Lung (tissue), 17 donors: ENCODE measurements at places on chromosomes 12 and 14. TPM values are rescaled to one million over a fixed set of nuclear protein-coding genes. Genes with fewer than 3 reads are reported as not detected.

- no peaks in the 10 kb centered on the region for H3K27me3 ChIP-seq
- H3K4me3 ChIP-seq = no peak overlapping the region
- DNase-seq = no peak
- H3K36me3 ChIP-seq = no peaks in the 10 kb centered on the region
- H3K27ac ChIP-seq = no peak overlapping the region
Observed at GRCh38 chr14:61531465-61532122, 163.7 kb upstream of the HIF1A start.

DNA sequence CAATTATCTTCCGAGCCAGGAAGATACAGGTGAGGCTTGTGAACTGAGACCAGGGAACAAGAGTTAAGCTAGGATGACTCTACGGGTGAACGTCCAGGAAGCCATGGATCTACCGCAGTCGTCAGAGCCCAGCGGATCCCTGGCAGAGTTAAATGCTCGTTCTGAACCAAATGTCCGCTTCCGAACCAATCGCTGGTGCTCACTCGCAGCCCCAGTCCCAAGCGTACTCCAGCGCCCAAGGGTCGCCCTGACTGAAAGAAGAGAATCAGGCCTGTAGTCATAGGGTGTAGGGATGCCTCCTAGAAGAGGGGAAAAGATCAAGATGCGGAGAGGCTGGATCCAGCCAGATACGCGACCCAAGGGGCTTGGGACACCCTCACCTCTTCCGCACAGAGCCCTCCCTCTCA is 283 bp downstream of the VIPAS39 start:
- H3K36me3 ChIP-seq = peaks cover 25% of the 10 kb centered on the region
- H3K27ac ChIP-seq = peak overlapping the region; percentile 83
- no peaks in the 10 kb centered on the region for H3K27me3 ChIP-seq
- peak overlapping the region; percentile 77 for H3K4me3 ChIP-seq

The NUAK1 gene
- total RNA-seq = 14.1 TPM

GRCh38 chr14:22849212-22849819 is 12.9 kb downstream of the MMP14 start:
- H3K4me1 ChIP-seq = peaks cover 68% of the 10 kb centered on the region
- no peaks in the 10 kb centered on the region for H3K27me3 ChIP-seq
- peaks cover 18% of the 10 kb centered on the region for H3K36me3 ChIP-seq
- no peak overlapping the region for H3K4me3 ChIP-seq
- H3K27ac ChIP-seq = peak overlapping the region; percentile 79

- no peak overlapping the region for H3K4me3 ChIP-seq
- H3K36me3 ChIP-seq = no peaks in the 10 kb centered on the region
- H3K27ac ChIP-seq = no peak overlapping the region
- DNase-seq = no peak
- peaks cover 29% of the 10 kb centered on the region for H3K4me1 ChIP-seq
Observed at GRCh38 chr12:108611884-108612415, 14.1 kb upstream of the TMEM119 start.

DNA sequence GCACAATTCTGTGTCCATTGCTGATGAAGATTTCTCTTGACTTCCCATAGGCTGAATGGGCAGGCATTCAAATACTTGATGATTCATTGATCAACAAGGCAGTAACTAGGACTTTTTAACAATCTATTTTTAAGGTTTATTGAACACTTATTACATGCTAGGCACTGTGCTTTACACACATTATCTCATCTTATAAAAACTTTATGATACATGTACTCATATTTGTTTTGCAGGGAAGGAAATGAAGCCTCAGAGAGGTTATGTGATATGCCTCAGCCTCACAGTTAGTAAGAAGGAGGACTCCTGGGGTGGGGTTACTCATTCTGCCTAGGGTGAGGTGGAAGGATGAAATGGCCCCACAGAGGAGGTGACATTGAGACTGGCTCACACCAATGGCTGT is 12.9 kb upstream of the EMP1 start:
- H3K27me3 ChIP-seq = no peaks in the 10 kb centered on the region
- H3K36me3 ChIP-seq = no peaks in the 10 kb centered on the region
- no peak overlapping the region for H3K4me3 ChIP-seq
- no peak for DNase-seq

GRCh38 chr12:55654511-55655214 is 18.0 kb downstream of the OR10P1 start:
- no peaks in the 10 kb centered on the region for H3K4me1 ChIP-seq
- H3K27me3 ChIP-seq = no peaks in the 10 kb centered on the region
- H3K27ac ChIP-seq = no peak overlapping the region
- DNase-seq = no peak
- H3K36me3 ChIP-seq = no peaks in the 10 kb centered on the region

- H3K27ac ChIP-seq = peak overlapping the region; percentile 30
- no peak for DNase-seq
- no peaks in the 10 kb centered on the region for H3K27me3 ChIP-seq
- no peak overlapping the region for H3K4me3 ChIP-seq
- no peaks in the 10 kb centered on the region for H3K4me1 ChIP-seq
Observed at GRCh38 chr12:29754235-29755189, 29.2 kb downstream of the TMTC1 start.

The ARMH4 gene
- total RNA-seq = 1.8 TPM

DNA sequence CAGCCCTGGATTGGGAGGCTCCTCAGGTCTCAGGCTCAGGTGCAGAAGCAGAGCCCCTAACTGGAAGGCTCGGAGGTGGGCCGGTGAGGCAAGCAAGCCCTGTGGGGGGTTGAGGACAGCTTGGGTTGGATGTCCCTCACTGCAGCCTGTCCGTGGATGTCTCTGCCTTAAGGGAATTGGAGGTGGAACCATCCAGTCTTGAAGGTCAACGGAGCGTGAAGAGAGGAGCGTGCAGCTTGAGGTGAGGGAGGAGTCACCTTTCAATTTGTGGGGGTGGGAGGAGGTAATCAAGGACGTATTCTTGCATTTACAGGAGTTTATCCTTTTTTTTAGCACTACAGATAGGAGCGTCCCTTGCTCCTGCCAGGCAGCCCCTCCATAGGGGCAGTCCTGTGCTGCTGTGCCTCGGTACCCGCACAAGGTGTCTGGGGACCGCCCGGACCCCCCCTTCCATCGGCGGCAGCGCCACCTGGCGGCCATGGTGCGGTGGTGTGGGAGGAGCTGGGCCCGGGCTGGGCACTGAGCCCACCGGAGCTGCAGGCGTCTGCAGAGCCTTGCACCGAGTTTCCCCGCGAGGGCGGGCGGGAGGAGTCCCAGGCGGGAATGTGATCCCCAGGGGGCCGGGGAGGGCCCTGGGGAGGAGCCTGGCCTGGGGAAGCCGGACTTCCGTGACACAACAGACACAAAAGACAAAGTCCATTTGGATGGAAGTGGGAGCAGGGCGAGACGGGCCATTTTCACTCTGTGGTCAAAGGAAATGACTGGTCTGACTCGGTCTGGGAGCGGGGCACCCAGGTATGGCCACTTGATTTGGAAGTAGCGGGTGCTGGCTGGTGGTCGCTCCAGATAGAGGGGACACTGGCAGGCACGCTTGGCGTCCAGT is 864 bp downstream of the DNAJC22 start:
- peaks cover 16% of the 10 kb centered on the region for H3K4me1 ChIP-seq
- H3K36me3 ChIP-seq = no peaks in the 10 kb centered on the region
- no peak overlapping the region for H3K4me3 ChIP-seq
- peaks cover 39% of the 10 kb centered on the region for H3K27me3 ChIP-seq

The TEX22 gene
- 0.40 TPM for total RNA-seq

The SPRING1 gene
- 92.7 TPM for total RNA-seq

The SOAT2 gene
- total RNA-seq = 0.21 TPM

The SLC5A8 gene
- total RNA-seq = 7.0 TPM

- DNase-seq = no peak
- no peaks in the 10 kb centered on the region for H3K36me3 ChIP-seq
- peaks cover 6% of the 10 kb centered on the region for H3K4me1 ChIP-seq
- no peaks in the 10 kb centered on the region for H3K27me3 ChIP-seq
- no peak overlapping the region for H3K4me3 ChIP-seq
Observed at GRCh38 chr12:116411977-116412376, 134.5 kb upstream of the MED13L start.

GRCh38 chr14:101019541-101019940 is 116.0 kb upstream of the RTL1 start:
- no peak for DNase-seq
- H3K4me1 ChIP-seq = no peaks in the 10 kb centered on the region
- H3K27ac ChIP-seq = no peak overlapping the region
- H3K27me3 ChIP-seq = no peaks in the 10 kb centered on the region

DNA sequence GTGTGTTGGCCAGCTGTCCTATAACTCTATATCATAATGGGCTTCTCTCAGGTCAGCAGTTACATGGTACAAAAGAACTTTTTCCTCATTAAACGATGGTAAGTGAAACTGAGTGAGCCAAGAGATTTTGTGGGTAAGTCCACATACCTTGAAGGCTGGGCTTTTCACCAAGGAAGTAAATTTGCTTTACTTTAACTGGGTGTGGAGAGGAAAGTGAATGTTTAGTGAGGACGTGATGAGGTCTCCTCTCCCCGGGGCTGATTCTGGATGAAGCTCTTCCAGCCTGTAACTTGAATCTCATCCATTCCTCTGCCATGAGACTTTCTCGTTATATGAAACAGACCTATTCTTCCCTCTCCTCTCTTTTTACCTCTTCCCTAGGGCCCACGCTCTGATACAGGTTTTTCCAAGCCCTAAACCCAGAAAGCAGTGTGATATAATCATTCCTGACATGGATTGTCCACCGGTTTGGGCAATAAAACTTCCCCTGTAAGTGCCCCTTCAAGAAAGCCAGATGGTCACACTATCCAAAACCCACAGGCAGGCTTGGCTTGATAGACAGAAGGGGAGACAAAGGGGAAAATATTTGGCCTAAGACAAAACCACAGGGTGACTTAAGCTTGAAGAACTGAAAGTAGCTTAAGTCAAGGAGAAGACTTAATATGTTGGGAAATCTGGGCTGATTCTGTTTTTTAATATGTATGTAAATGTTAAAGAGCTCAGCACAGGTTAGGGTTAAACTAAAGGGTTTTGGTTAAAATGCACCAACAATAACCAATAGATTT is 50.3 kb downstream of the CIT start:
- H3K27ac ChIP-seq = no peak overlapping the region
- peaks cover 11% of the 10 kb centered on the region for H3K36me3 ChIP-seq
- H3K4me1 ChIP-seq = no peaks in the 10 kb centered on the region
- no peak for DNase-seq
- H3K27me3 ChIP-seq = no peaks in the 10 kb centered on the region

- H3K4me3 ChIP-seq = no peak overlapping the region
- H3K4me1 ChIP-seq = no peaks in the 10 kb centered on the region
- no peaks in the 10 kb centered on the region for H3K36me3 ChIP-seq
Observed at GRCh38 chr14:30108975-30109700, 181.5 kb upstream of the PRKD1 start.

DNA sequence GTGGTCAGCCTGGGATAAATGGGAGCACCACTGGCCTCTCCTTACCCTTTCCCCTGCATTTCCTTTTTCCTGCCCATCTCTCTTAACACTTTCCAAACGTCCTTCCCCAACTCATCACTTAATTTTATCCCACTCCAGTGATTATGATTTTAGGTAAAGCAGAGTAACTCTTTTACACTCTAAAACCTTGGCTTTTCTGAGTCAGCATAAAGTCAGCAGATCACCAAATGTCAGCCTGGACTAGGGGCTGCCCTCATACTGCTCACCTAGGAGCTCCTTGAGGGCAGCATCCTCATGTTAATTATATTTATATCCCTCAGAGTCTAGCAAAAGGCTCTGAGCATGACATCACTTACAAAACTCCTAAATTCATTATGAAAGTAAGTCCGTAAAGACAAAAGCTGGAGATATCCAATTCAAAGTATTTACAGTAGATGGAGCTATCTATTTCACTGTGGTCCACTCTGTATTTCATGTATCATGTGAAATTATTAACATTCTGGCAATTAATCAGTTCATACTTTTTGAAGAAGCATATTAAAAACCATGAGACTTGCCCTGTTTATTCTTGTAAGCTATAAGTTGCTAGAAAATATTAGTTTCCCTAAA is 17.0 kb upstream of the DICER1 start:
- H3K4me3 ChIP-seq = no peak overlapping the region
- no peaks in the 10 kb centered on the region for H3K36me3 ChIP-seq
- DNase-seq = peak; percentile 44
- no peak overlapping the region for H3K27ac ChIP-seq

DNA sequence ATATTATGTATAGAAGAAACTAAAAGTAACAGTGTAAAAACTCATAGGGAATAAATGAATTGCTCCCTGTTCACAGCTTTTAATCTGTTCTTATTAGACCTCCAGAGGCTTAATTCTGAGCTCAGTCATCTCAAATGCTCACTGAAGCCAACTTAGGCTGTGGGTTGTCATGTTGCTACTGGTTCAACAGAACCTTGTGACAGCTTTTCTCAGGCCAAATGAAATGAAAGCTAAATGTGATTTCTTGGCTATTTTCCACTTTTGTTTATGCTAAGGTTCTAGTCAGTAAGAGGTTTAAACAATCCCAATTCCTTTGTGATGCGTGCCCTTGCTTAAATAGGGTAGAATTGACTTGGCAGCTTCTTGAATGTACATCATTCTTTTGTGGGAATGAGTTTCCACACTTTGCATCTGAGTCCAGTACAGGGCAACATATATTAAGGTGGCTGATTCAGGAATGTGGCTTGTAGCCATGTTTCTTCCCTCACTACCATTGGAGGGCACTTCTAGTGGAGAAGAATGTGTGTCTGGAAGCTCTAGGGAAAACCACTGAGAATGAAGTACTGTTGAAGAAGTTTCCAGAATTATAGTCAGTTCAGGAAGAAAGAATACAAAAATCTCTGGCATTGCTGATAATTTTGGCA is 156.4 kb downstream of the NEDD1 start:
- no peaks in the 10 kb centered on the region for H3K36me3 ChIP-seq
- H3K4me3 ChIP-seq = no peak overlapping the region
- no peaks in the 10 kb centered on the region for H3K27me3 ChIP-seq
- no peak for DNase-seq
- no peak overlapping the region for H3K27ac ChIP-seq
- no peaks in the 10 kb centered on the region for H3K4me1 ChIP-seq

The SPX gene
- total RNA-seq = 24.0 TPM

DNA sequence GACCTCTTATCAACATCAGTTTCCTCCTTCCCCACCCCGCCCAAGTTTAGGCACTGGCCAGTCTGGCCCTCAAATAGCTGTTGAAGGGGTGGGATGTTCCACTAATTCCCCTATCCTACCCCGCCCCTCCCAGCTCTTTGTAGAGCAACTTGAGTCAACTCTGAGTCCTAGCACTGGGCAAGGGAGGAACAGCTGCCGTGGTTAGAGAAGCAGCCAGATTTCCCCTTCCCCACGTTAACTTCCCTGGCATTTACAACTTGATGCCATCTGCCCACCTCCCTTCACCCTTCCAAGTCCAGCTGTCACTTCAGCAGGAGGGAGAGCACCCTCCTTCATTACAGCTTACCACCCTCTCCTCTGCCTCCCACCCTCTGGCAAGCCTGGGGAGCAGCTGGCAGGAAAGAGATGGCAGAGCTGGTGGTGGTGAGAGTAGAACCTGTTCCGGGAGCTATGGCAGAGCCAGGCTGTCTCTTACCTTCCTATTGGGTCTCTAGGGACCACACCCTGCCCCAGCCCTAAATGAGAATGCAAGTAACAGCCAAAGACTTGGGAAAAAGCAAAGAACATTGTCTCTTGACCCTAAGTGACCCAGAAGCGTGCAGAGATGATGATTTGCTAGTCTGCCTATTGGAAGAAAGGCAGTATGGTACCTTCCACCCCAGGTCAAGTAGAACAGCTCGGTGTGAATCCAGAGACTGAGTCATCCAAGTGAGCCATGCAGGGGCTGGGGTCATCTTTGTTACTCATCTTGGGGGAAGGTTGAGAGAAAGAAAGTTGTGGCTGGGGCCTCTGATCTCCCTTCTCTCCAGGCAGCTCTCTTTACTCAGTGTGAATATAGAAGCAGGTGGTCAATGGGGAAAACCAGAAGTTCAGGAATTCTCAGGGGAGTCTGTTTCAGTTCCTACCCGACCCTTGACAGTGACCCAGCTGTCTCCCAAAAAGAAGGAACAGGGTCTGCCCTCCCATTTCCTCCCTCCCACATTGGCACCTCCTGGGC is 1.5 kb downstream of the BLOC1S1 start:
- H3K4me3 ChIP-seq = no peak overlapping the region
- no peaks in the 10 kb centered on the region for H3K27me3 ChIP-seq
- no peaks in the 10 kb centered on the region for H3K36me3 ChIP-seq
- peaks cover 41% of the 10 kb centered on the region for H3K4me1 ChIP-seq
